Immature natural killer cell (primary cell): ENCODE measurements at places on chromosomes 4 and X. TPM values are rescaled to one million over a fixed set of nuclear protein-coding genes. Genes with fewer than 3 reads are reported as not detected.

EVC gene
- polyA plus RNA-seq = not detected

TMPRSS11A gene
- polyA plus RNA-seq = not detected

LINC00632 gene
- not detected for polyA plus RNA-seq

RAB40A gene
- not detected for polyA plus RNA-seq

SCFD2 gene
- 13.0 TPM for polyA plus RNA-seq

NXF2B gene
- not detected for polyA plus RNA-seq

DNA sequence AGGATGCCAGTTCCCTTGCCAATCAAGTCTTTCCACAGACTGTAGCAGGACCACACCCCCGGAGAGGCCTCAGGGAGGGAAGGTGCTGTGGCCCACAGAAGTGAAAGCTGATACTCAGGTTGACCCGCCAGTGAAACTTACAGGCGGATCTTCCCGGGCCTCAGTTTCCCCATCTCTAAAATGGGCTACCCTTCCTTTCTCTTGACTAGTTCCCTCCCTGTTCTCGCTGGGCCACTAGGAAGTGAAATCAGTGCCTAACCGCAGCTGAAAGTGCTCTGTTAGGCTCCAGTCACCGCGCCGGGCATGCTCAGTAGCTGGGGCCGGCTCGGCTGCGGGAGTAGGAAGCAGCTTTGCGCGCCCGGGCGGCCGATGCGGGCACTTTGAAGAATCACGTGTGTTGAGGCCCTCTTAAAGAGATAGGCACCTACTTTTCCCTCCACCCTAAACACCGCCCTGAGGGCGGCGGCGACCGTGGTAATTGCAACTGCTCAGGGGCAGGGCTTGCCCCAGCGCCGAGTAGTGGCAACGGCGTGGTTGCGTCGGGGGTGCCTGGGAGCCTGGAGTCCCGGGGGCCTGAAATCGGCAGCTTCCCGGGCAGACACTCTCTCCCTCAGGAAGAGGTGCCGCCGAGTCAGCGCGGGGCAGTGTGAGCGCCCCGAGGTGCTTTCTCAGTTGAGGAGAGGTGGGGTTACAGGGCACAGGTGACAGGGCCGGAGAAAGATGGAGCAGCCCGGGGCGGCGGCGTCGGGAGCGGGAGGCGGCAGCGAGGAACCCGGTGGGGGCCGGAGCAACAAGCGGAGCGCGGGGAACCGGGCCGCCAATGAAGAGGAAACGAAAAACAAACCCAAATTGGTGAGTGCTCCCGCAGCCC is at the start of gene DIAPH2:
TSS of gene DIAPH2 (plus strand) at position 504 of the 871 bp plus-strand sequence.
- H3K4me1 ChIP-seq = peaks cover 15% of the 10 kb centered on the region
- peak within 1 kb of the TSS; percentile 85 for H3K27ac ChIP-seq
- peak within 1 kb of the TSS; percentile 93 for H3K4me3 ChIP-seq
- H3K36me3 ChIP-seq = no peaks in the 10 kb centered on the region
- peaks cover 10% of the 10 kb centered on the region for H3K27me3 ChIP-seq

DNA sequence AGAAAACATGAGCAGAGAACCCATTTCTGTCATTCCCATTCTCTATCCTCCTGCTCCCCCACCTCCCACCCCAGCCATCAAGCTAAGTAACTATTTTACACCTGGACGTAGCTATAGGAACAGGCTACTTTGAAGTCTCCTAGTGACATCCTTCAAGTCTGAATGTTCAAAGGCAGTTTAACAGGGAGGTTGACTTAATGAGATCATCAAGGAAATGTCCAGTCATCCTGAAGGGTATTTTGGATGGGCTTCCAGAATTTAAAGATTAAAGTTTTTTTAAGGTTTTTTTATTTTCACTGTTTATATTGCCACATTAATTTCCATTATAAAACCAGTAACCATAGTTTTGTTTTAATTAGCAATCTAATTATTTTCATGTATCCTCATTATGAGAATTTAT is 41.1 kb downstream of the HPF1 start:
- no peak overlapping the region for H3K4me3 ChIP-seq
- no peak overlapping the region for H3K27ac ChIP-seq
- H3K27me3 ChIP-seq = no peaks in the 10 kb centered on the region
- DNase-seq = no peak
- no peaks in the 10 kb centered on the region for H3K4me1 ChIP-seq

DNA sequence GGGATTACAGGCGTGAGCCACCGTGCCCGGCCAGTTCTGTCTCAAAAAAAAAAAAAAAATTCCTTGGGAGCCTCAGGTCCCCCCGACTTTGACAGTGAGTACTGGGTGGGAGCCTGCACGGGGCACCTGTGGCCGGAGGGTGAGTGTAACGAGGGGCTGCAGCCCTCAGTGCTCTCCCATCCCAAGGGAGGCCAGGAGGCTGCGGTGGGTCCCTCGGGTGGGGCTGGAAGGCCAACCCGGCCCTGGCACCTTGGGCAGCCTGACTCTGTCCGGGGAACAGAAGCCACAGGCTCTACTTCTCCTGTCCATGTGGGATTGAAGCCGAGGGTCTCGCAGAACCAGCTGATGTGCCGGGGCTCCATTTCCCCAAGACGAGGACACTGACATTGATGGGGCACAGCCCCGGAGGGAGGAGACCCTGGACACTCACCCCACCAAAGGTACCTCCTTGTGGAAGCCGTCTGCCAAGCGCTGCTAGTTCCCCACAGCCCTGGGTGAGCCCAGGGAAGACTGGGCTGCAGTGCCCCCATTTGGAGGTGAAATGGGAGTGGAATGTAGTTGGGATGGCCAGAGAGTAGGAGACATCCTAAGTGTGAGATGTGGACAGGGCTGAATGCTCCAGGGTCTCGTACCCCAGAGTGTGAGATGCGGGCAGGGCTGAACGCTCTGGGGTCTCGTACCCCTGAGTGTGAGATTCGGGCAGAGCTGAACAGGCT is 2.3 kb upstream of the SLC26A1 start:
- no peak overlapping the region for H3K4me3 ChIP-seq
- no peak overlapping the region for H3K27ac ChIP-seq
- no peaks in the 10 kb centered on the region for H3K36me3 ChIP-seq
